ENCODE measurements at places on chromosomes 1 and 21.

DNA sequence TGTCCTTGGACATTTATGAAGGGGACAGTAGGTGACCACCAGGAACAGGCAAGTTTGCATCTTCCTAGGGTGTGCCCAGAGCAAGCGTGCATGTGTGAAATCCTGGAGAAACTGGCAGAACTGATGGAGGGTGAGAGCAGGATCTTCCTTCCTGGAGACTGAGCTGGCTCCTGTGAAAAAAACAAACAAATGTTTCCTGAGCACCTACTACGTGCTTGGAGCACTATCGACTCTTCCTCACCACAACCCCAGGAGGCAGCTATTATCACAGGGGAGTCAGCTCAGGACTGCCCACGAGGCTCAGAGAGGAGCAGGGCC is 1.5 kb upstream of the EDN2 start:
- DNase-seq = no peak

DNA sequence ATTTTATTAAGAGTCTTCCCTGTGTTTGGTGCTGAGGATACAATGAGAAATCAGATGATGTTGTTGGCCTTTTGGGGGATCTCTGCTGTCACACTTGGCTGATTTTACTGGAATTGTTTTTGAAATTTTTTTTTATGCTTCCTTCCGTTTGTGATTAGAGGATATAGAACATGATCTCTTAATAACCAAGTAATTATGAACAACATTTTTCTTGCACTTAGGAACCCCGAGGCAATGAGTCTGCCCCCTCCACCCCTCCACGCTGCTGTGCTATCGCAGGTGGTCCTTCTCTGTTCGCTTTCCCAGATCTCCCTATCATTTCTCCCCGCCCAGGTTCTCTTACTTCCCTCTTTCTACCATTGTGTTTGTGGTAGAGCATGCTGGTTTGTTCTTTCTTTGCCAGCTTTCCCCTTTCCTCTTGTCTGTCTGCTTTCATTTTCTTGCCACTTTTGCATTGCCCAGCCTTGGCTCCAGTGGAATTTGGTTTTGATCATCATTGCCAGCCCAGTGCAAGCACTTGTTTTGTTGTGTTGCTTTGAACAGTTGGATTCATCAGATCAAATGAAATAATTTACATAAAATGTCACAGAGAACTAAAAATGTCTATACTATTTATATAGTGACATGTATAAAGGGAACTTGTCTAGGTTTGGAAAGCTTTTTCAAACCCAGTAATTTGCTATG is 73.1 kb upstream of the SCCPDH start:
- no peak for DNase-seq

DNA sequence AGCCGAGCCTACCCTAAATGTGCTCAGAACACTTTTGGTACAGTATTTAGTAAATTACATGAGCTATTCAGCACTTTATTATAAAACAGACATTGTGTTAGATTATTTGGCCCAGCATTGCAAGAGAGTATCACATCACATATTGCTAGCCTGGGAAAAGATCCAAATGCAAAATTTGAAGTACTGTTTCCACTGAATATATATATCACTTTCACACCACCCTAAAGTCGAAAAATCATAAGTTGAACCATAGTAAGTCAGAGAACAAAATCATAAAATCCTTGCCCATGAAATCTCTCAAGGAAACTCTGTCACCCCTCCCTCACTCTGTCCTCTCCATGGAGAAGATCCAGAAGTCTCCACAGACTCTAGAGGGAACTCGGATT is 33.1 kb downstream of the RGS8 start:
- no peak for DNase-seq

- no peak for DNase-seq
Measured at GRCh38 chr21:43712268-43712942, 6.5 kb upstream of the PDXK start.

- no peak for DNase-seq
Measured at GRCh38 chr1:161013131-161013487, 7.8 kb downstream of the F11R start.

GRCh38 chr21:43262427-43262826 is 93.6 kb downstream of the CRYAA start:
- DNase-seq = no peak

- peak; percentile 66 for DNase-seq
Measured at GRCh38 chr1:228410015-228410414, 3.4 kb upstream of the TRIM11 start.

- DNase-seq = no peak
Measured at GRCh38 chr1:173328961-173329360, 121.8 kb upstream of the TNFSF4 start.

DNA sequence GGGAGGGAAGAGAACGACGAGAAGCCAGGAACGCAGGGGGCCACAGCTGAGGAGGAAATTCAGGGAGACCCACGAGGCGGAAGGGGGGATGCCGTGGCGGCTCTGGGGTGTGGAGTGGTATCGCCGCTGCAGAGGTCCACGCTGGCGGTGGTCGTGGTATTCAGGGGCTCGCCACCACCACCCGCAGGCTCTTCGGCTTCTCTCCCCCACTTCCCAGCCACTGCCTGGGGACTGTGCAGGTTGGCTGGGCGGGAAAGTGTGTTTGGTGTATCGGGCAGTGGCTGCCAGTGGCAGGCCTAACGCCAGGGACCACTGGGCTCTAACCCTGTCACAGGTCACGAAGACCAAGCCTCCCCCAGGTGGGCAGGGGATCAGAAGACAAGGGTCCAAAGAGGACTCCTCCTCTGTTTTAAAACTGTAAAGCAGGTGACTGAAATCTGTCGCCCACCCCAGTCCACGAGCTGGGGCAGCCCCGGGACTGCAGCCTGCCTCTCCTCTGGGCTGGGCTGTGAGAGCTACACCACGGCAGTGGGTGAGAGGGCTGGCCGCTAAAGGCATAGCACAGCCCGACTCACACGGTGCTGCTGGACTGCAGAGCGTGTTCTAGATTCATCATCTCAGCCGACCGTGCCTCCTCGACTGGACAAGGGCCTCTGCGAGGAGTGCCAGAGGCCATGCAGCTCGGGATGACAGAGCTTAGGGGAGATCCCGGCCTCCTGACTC is 30.9 kb downstream of the SLC66A1 start:
- peak; percentile 20 for DNase-seq

DNA sequence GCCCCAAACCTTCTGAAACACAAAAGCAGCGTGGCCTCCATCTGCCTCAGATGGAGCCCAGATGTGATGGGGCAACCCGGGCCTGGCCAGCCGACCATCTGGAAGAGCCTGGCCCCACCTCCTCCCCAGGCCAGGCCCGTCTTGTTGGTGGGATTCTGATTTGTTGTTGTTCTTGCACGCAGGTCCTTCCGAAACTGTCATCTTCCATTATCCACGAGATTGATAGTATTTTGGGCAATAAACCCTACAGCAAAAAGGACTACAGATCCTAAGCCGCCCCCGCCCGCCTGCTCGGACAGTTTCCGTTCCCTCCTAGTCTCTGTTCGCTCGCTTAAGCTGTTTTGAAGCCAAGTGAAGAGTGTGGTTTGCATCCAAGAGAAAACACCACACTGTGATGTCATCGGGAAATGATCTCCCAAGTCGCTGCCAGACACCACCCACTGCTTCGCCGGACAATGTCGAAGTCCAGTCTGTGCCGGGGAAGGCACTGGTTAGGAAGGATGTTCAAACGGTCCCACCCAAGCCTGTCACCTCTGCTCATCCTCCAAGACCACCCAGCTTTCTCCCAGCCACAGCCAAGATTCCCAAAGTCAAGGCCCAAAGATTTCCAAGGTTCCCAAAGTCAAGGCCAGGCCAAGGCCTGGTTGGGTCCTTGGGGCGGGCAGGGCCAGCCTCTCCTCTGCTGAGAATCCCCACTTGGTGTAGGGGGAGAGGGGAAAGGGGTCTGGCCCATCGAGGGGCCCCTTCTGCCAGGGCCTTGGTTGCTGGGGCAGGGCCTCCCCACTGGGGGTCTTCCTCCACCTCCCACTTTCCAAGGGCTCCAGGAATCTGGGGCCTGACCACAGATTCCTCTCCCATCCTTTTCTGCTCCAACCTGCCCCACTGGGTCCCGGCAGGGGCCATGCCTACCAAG is 52.9 kb downstream of the KCNAB2 start:
- peak; percentile 96 for DNase-seq

DNA sequence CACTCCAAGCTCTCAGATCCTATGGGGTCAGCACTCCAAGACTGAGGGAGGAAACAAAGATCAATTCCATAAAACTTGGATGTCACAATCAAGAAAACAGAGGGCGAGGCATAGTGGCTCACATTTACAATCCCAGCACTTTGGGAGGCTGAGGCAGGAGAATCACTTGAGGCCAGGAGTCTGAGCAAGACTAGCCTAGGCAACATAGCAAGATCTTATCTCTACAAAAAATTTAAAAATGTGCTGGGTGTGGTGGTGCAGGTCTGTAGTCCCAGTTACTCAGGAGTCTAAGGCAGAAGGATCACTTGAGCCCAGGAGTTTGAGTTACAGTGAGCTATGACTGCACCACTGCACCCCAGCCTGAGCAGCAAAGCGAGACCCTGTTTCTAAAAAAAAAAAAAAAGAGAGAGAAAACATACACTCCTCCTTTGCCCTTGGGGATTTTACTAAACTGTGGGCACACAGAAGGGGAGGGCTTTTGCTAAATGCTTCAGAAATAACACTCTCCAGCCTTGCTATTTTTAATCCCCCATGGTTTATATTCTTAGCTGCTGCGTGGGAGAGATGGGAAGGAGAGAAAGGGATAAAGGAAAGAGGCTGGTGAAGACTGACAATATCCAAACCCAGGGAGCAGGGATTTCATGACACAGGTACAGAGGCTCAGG is 18.1 kb downstream of the ARHGEF2 start:
- no peak for DNase-seq

- no peak for DNase-seq
Measured at GRCh38 chr1:115462566-115463076, 124.6 kb upstream of the NGF start.

GRCh38 chr1:4079815-4080214 is 179.7 kb upstream of the C1orf174 start:
- DNase-seq = no peak

GRCh38 chr1:14303011-14303410 is 295.5 kb upstream of the KAZN start:
- DNase-seq = no peak
